ENCODE measurements at places on chromosomes 11 and 22.

- DNase-seq: no peak
Measured at GRCh38 chr22:34294476-34294875, 374.2 kb upstream of the LARGE1 start.

DNA sequence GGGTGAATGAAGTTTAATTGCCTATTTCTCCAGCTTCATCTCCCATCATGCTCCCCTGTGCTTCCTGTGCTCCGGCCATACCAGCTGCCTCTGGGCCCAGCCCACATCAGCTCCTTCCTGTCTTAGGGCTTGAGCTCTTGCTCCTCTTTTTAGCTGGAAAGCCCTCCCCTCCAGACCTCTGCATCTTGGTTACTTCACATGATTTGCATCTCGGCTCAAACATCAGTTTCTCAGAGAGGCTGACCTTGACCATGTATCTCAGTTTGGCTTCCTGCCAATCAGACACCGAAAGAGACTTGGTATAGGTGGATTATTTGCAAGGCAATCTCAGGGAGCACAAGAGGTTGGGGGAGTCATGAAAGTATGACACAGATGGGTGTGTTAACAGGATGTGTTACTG, 73.2 kb upstream of the TIMP3 start:
- DNase-seq: no peak

GRCh38 chr11:113689768-113690618, 16.1 kb downstream of the TMPRSS5 start:
- DNase-seq: no peak

DNA sequence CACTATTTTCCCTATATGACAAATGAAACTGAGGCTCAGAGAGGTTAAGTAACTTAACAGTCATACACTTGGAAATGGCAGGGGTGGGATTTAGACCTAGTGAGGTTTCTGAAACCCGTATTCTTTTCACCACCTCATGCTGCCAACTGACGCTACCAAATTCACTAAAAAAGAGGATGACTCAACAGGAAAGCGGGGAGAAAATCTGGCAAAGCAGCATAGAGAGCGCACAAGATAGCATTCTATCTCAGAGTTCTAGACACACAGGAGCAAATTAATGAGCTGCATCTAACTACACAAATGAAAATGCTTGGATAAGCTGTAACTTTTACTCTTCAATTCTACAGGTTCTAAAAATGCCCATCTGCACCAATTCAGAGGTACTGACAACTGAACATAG, 136.4 kb downstream of the RBFOX2 start:
- DNase-seq: no peak

GRCh38 chr11:120424970-120425332, 86.6 kb upstream of the GRIK4 start:
- DNase-seq: no peak

DNA sequence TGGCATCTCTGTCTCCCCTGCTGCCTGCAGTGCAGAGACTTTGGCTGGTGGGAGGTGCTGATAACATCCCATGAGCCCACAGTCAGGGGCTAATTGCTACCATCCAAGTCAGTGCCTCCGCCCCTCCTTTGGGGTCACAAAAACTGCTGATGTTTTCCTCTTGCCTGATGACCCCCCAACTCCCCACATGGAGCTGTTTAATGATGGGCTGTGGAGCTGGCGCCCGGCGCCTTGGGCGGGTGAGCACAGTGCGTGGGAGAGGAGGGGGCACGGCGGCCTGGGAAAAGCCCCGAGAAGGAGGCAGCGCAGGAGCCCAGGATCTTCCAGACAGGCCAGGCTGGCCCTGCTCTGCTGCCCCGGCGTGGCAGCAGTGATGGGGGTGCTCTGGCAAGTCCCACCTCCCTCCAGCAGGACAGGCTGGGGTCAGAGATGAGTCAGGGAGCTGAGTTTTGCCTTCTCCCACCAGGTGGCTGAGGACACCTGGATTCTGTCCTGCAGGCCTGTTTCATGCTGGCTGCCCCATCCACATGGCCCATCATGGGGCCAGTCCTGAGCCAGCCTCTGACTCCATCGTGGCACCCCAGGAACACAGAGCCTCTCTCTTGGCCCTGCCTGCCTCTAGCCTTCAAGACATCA, 43.8 kb downstream of the NECTIN1 start:
- DNase-seq: no peak

DNA sequence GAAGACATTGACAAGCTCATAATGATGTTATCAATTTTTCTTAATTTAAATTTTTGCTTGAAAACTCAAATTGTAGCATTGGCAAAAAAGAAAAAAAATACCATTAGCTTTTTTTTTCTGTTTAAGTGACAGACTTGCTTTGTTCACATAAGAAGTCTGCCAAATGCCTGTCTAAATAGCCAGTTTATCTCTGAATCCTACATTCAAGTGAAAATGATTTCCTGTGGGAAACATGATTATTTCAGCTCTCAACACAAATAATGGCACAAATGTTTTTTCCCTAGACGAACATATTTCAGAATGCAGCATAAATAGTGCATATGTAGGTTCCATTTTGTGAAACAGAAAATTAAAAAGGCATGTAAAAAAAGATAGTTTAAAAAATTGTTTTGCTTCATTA, 23.5 kb downstream of the TYR start:
- DNase-seq: no peak

GRCh38 chr11:120255519-120255866, 15.6 kb downstream of the POU2F3 start:
- no peak for DNase-seq

GRCh38 chr22:45329530-45329936, 19.8 kb downstream of the FAM118A start:
- DNase-seq: no peak

- DNase-seq: no peak
Measured at GRCh38 chr11:14775897-14776296, 116.1 kb downstream of the CYP2R1 start.

DNA sequence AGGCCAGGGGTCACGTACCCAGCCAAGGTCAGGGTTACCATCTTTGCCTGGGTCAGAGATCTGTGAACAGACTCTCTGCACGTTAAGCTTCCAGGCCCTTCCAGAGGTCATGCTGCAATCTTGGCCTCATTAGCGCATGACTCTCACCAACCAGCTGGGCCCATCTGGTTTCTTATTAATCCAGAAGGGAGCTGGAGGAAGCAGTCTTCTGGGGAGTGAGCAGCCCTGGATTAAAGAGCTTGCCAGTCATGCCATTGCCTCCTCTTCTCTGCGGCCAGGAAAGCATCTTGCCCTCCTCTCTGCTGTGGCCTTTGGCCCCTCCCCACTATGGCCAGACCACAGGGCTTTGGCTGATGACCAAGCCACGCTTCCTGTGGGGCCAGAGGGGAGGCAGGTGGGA, 57.4 kb downstream of the CHST1 start:
- DNase-seq: no peak

DNA sequence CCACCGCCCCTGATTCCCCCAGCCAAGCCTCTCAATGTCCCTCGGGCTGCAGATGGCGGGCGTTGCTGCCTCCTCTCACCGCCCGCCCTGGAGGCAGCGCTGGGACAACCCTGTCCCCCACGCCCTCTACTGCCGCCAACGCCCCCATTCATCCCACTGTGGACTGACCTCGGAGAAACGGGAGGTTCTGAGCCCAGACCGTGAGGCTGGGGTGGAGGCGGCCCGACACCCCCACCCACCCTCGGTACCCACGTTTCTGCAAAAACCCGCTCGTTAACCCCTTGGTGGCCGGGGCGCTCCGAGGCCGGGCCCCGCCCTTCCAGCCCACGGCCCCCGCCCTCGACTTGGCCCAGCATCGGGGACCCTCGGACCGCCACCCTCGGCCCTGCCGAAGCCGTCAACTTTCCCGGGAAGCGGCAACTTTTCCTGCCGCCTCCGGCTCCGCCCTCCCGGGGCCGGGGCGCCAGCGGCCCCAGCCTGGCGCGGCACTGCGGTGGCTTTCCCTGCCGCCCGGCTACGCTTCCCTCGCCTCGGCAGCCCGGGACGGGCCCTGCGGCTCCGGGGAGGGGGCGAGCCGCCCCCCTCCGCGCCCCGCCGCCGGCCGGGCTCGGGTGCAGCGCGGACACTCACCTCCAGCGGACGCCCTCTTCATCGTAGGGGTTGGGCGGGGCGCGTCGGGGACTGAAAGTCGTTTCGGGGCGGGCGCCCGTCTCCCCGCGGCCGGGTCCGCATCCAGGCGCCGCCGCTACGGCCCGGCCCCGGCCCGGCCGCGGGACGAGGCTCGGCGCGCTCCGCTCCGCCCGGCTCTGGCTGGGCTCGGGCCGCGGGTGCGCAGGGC, 458 bp downstream of the RTN4R start:
- no peak for DNase-seq

- DNase-seq: no peak
Measured at GRCh38 chr22:32607086-32607485, 132.5 kb downstream of the FBXO7 start.

DNA sequence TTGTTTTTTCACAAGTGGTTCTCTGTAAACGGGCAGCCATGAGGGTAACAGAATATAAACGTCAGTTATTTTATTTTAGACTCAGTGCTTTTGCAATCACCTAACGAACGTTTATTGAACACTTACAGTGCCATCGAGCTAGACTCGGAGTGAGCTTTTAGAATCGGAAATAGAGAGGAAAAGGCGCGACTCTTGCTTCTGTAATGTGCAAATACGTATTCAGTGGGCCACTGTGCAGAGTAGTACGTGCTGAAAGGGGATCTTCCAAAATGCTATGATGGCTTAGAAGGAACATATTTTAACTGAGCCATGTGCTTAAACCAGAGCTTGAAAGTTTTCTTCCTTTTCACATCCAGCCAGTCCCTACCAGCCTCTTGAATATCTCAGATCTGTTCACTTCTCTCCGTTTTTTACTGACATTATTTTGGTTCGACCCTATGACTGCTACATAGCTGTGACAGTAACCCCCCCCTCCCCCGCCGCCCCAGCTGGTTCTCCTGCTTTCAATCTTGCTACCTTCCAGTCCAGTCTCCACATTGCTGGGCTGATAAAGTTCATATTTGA, 468 bp downstream of the DDIAS start:
- no peak for DNase-seq

DNA sequence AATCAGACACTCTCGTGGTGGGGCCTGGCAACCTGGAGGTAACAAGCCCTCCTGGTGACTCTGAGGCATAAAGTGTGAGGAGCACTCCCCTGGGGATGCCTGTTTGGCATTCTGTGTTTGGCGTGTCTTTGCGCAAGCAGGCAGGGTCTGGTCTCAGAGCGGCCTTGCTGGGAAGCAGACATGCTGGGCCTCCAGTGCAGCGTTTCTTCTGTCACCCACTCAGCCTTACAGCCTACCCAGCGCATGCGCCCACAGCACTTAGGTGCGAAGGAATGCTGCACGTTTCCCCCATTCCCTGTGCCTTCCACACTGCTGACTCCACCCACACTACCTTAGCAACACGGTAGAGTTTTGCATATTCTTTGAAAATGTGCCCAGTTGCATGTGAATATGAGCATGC, 7.4 kb upstream of the CXCR5 start:
- DNase-seq: no peak

- DNase-seq: no peak
Measured at GRCh38 chr11:100683126-100683525, 4.0 kb upstream of the ARHGAP42 start.

- no peak for DNase-seq
Measured at GRCh38 chr11:121040614-121041002, 16.7 kb downstream of the TBCEL start.

DNA sequence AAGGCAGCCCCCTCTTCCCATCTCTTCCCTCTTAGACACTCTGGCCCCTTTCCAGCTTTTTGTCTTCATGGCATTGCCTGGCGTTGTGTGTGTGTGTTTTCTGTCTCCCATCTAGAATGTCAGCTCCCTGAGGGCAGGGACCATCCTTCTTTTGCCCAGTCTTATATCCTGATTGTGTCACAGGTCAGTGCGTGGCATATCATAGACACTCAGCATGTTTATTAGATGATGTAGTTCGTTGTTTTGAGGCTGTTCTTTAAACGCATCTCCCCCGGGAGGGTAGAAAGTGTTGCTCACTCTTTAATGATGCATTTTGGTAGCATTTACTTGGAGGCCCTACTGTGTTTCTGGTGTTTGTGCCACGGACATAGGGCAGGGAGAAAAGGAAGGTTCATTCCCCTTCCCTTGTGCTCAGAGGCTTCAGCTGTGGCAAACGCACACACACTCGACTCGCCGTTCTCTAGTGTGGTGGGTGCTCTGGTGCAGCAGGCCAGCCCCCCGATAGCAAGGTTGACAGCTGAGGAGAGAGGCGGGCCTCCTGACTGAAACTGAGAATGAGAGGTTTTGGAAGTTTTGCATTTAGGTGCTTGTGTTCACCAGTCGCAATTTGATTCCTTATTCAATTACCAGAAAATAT, 60.2 kb downstream of the TNRC6B start:
- DNase-seq: no peak

DNA sequence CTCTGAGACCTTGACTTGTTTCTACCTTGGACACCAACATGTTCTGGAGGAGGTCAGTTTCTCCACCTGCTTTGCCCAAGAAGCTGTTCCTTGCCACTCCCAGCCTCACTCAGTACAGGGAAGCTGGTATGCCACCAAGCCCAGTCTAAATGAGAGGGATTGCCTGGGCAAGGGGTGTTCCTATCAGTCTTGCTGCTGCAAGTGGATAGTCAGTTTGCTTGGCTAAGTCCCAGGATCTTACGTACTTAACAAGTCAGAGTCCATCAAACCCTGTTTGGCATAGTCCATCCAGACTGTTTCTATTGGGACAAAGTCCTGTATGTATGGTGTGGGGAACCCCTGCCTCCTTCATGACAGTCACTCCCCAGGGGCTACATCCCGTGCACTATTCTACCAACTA, 66.6 kb downstream of the RPL27A start:
- DNase-seq: no peak

GRCh38 chr22:17945888-17946648, 78.3 kb downstream of the MICAL3 start:
- DNase-seq: no peak

DNA sequence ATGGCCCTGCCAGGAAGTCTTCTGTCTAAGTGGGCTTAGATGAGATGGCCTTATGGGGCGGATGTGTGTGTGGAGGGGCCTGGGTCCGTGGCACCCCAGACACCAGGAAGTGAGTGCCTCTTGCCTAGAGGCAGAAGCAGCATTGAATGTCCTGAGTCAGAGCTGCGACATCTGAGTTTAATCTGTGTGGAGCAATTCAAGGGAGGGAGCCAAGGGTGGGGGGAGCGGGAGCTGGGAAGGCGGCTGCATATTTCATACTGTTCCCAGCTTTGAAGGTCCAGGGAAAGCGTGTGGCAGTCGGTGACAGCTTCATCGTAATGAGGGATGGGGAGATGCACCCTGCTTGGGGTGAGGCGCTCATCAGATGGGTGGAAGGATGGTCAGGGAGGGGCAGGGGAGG, 73.5 kb upstream of the THY1 start:
- no peak for DNase-seq

GRCh38 chr11:75592715-75593114, 30.7 kb downstream of the SERPINH1 start:
- no peak for DNase-seq

DNA sequence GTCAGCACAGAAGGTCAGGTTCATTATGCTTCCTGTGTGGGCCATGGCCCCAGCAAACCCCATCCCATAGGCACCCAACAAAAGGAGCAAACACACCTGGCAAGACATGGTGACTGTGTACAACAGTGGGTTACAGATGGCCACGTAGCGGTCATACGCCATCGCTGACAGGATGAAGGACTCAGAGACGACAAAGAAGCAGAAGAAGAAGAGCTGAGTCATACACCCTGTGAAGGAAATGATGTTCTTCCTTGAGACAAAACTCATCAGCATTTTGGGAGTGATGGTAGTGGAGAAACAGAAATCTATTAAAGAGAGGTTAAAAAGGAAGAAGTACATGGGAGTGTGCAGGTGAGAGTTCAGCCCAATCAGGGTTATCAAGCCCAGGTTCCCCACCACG, 309 bp downstream of the OR8B12 start:
- no peak for DNase-seq
